ENCODE measurements at places on chromosomes 12 and 14.

DNA sequence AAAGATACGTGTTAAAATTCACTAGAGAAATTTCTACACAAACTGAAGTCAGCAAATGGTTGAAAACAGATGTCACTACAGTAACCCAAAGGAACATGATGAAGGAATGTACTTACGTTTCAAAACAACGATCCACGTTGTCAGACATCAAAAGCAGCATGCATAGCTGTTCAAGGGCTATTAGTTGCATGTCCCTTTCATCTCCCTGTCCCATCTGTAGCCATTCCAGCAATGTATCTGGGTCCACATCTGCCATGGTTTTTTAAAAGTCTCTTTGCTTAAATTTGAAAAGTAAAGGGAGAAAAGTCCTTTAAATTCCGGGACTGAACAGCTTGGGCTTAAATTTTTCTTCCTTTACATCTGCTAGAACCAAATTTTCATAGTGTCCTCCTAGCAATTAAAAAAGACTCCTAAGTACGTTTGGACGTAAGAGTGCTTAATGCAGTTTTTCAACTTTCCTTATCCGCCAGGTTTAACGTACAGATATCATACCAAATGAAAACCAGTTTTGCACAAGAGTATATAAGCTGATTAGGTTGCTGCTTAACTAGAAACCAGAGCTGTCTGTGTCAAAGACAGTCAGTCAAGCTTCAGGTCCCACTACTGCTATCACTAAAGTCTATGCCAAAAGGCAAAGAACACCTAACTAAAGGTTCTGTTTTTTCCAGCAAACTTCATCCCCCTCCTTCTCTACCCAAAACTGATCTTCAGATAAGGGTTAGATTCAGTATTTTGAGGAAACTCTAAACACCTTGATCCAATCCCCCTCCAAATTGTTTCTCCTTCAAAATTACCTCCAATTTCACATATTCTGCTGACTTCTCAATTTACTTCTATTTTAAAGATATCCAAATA is 1.7 kb downstream of the HECTD1 start:
- DNase-seq: peak; percentile 45

DNA sequence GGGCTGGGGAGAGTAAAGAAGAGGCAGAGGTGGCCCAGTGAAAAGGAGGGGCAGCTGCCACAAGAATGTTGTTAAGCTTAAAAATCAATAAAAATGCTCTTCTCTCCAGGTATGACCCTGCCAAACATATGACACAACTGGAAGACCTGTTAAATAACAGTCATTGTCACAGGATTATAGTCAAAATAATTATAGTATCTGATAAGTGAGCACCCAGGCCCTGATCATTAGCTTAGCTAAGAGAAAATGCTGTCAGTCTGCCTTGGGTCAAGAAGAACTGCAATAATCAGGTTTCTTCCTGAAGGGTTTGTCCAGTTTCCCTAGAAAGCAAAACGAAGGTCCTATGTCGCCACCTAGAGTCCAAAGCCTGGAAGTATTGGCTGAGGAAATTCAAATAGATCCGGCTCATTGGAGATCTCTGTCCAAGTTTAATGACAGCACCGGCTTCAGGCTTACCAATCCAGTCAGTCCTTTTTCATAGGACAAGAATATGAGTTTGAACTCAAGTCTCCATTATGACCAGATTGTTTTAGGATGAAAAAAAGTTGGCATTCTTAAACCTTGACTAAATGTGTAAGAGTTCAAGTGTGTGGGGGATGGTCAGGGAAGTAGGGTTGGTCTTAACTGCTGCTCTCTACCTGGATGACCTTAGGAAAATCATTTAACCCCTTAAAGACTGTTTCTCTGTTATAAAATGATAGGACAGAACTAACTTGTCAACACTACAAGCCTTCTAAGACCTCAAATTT is 22.5 kb upstream of the NKX2-8 start:
- peak; percentile 19 for DNase-seq

GRCh38 chr12:66237505-66238175 is 48.6 kb downstream of the IRAK3 start:
- no peak for DNase-seq

DNA sequence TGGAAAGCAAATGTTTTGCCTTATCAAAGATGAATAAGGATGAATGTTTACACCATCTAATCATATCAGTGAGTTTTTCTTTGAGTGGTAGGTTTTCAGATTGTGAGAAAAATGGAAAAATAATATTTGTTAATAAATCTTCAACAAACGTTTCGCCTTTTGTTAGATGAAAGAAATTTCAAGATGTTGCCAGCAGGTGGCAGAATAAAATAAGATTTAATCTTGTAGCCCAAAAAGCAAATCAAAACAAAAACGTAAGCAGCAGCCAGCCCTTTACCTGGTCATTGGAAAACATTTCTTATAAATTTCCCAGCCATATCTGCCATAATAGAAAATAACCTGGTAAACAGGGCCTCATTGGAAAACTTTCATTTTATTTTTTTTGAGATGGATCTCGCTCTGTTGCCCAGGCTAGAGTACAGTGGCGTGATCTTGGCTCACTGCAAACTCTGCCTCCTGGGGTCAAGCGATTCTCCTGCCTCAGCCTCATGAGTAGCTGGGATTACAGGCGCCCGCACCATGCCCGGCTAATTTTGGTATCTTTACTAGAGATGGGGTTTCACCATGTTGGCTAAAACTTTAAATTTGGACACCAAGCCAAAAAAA is 15.4 kb upstream of the TMEM120B start:
- DNase-seq: no peak

- DNase-seq: no peak
Observed at GRCh38 chr14:29191092-29191491, 424.5 kb downstream of the FOXG1 start.

GRCh38 chr12:61974461-61974860 is 285.7 kb upstream of the USP15 start:
- DNase-seq: no peak

- no peak for DNase-seq
Observed at GRCh38 chr12:66633676-66634075, 45.2 kb downstream of the GRIP1 start.

GRCh38 chr12:124545508-124546418 is 21.6 kb downstream of the NCOR2 start:
- DNase-seq: no peak

DNA sequence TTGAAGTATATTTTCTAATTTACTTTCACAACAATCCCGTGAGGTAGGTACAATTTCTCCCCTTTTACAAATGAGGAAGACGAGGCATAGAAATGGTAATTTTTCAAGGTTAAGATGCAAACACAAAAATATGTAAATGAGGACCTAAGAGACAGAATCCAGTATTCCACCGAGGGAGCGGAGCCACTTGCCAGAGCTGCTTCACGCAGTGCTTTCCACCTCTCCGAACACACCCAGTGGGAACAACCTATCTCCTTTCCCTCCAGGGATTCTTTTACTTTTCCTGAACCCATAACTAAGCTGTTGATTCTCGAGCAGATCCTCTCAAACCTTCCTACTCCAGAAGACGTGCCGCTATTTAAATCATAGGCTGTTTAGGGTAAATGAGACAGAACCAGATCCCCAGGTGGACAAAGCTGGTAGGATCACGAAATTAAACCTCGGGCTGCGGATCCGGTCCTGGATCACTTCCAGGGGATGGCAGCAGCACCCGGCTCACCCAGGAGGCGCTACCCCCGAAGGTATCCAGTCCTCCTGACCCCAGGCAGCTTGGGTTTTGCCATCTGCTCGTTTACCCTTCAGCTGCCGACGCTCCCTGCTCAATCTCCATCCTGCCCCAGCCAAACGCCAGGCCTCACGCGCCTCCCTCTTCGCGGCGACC is 1.5 kb downstream of the DDHD1 start:
- DNase-seq: no peak

DNA sequence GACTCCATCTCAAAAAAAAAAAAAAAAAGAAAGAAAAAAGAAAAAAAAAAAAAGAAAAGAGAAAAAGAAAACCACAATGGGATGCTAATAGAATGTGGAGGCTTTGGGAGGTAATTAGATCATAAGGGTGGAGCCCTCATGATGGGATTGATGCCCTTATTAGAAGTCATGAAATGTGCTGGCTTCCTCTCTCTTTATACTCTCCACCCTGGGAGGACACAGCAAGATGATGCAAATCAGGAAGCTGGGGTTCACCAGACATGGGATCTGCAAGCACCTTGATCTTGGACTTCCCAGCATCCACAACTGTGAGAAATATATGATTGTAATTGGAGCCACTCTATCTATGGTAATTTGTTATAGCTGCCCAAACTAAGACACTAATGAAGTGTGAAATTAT is 13.4 kb upstream of the DRAM1 start:
- no peak for DNase-seq

DNA sequence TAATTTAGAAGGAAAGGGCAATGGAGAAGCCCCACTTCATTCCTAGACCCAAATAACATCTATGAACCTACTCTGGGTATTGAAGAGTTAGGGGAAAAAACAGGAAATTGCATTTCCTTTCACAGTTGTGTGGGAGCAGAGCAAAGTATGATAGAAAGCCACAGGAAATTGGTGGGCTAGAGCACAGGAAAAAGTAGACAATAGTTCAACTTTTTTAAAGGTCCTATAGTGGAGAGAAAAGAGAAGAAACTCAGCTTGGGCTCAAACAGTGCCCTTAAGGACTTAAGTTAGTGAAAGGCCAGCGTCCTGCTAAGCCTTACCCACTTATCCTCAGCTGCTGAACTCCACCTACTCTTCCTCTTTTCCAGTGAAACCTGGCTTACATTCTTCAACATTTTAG is 258.1 kb downstream of the DPY19L2 start:
- no peak for DNase-seq

DNA sequence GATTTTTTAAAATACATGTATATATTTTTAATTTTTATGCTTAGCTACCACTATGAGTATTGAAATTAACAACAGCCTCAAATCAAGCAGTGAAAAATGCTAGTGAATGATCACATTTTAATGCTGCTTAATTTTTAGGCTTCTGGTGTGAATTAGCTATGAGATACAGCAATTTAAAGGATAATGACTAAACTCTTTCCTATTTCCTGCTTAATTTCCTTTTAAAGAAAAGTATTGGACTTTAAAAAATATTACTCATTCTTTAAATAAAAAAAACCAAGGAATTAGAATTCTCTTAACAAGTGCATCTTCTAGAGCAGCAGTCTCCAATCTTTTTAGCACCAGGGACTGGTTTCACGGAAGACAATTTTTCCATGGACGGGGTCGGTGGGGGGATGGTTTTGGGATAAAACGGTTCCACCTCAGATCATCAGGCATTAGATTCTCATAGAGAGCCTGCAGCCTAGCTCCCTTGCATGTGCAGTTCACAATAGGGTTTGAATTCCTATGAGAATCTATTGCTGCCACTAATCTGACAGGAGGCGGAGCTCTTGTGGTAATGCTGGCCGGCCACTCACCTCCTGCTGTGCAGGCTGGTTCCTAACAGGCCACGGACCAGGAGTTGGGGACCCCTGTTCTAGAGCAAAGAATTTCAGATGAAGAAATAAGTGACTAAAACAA is 18.6 kb upstream of the NTN4 start:
- no peak for DNase-seq

DNA sequence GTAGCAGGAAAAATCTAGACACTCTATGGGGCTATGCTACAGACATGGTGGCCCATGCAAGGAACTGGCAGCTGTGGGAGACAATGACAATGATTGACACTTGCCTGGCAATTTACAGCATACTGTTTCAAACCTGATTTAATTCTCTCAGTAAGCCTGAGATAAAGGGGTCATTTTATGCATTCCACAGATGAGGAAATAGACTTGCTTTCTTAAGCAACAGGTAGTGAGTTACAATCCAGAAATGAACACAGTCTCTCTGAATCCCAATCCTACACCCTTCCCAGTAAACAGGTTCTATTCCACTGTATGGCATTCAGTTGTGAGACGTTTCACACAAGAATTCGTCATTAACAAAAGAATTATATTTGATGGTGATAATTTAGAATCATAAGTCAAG is 15.5 kb upstream of the PCNX1 start:
- no peak for DNase-seq

DNA sequence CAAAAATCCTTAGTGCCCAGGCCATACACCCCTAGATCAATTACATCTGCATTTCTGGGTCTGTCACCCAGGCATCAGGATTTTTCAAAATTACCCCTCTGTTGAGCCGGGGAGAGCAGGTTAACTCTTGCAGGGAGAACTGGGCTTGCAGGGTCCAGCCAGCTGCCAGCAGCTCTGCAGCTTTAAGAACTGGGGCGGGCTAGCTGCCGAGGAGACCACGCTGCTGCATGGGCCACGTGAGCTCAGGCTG is at the start of gene DGLUCY:
DGLUCY (plus strand) TSS at position 245 of the 250 bp plus-strand sequence. CDS start 46,222 bp downstream, outside the sequence.
- DNase-seq: peak; percentile 28

DNA sequence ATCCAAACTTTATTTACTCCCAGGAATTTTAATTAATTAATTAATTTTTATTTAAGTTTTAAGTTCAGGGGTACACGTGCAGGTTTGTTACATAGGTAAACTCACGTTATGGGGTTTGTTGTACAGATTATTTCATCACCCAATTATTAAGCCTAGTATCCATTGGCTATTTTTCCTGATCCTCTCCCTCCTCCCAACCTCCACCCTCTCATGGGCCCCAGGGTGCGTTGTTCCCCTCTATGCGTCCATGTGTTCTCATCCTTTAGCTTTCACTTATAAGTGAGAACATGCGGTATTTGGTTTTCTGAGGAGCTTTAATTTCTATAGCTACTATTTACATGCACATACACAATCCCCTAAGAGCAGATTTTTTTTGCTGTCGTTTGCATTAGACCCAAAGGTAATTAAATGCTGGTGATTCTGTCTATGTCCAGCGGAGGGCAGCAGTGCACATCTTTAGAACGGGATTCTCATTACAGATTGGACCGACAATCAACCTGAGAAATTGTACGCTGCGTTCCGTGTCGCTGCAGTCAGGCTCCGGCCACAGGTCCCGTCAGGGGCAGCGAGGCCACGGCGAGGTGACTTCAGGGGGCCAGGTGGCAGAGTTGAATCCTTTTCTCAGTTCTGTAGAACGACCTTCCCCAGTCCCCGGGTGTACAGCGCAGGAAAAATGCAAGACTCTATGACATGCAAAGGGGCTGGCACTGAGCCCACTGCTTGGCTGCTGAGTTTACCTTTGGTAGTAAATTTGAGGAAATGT is 11.6 kb downstream of the TMEM30B start:
- DNase-seq: no peak

DNA sequence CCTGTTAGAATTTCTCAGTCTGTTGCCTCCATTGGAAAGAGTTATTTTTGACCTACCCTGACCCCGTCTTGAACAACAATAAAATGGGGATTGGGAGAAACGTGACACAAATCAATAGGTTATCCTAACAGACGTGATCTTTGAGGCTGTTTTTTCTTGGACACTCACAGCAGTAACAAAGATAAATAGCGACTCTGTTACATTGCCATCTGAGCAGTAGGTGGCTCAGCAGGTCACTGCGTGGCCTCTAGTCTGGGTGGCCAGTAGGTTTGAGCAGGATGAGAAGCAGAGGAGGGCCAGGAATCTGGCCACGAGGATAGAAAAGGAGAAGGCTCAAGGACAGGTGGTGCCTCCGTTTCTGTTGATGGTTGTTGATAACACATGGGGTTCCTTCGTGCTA is 101.4 kb downstream of the GPATCH2L start:
- no peak for DNase-seq

GRCh38 chr14:49982082-49982481 is 89.2 kb downstream of the ARF6 start:
- no peak for DNase-seq

- no peak for DNase-seq
Observed at GRCh38 chr14:67853715-67854114, 34.1 kb downstream of the RAD51B start.

All from fibroblast of skin of left biceps (primary cell).